ENCODE measurements at places on chromosomes 2 and 18. TPM values are rescaled to one million over a fixed set of nuclear protein-coding genes. Genes with fewer than 3 reads are reported as not detected.

Gene SLC16A14
- total RNA-seq, result 9.8 TPM

Gene UGT1A8
- not detected for total RNA-seq

Gene SERPINB3
- total RNA-seq, result 464 TPM

Gene AMER3
- total RNA-seq, result not detected

Gene CCDC121
- total RNA-seq, result 2.5 TPM

Gene CPLX4
- total RNA-seq, result not detected

Gene SLC4A3
- 13.5 TPM for total RNA-seq

Gene ONECUT2
- not detected for total RNA-seq

Gene ANKRD30B
- total RNA-seq, result not detected

Gene SKA1
- total RNA-seq, result 0.74 TPM

Gene RAB27B
- total RNA-seq, result 6.1 TPM

Gene PARD6G
- total RNA-seq, result 32.7 TPM

Gene ADD2
- 3.4 TPM for total RNA-seq
